ENCODE measurements at places on chromosomes 12 and 14.

GRCh38 chr14:19920021-19920657, at the start of gene OR4K5:
Gene OR4K5, plus strand, starts transcription at chr14:19920607. Its CDS starts 0 bp downstream, at chr14:19920607.
- DNase-seq: no peak

GRCh38 chr14:70886421-70887206, 20.6 kb upstream of the PCNX1 start:
- no peak for DNase-seq

DNA sequence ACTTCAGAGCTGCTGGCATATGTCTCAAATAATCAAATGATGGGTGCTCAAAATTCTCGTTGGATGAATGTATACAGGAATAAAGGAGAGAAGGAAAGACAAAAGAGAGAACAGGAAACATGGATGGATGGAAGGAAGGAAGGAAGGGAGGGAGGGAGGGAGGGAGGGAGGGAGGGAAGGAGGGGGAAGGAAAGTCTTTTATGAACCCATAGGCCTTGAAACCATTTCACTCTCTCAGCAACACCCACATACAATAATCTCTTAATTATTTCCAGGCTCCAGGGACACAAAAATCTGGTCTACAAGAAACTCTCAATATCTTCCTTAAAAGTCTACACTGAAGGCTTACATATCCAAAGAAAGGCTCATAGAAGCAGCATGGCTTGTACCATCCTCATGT, 363.4 kb upstream of the TMPO start:
- DNase-seq: no peak

GRCh38 chr12:39966721-39967120, 139.2 kb downstream of the SLC2A13 start:
- no peak for DNase-seq

DNA sequence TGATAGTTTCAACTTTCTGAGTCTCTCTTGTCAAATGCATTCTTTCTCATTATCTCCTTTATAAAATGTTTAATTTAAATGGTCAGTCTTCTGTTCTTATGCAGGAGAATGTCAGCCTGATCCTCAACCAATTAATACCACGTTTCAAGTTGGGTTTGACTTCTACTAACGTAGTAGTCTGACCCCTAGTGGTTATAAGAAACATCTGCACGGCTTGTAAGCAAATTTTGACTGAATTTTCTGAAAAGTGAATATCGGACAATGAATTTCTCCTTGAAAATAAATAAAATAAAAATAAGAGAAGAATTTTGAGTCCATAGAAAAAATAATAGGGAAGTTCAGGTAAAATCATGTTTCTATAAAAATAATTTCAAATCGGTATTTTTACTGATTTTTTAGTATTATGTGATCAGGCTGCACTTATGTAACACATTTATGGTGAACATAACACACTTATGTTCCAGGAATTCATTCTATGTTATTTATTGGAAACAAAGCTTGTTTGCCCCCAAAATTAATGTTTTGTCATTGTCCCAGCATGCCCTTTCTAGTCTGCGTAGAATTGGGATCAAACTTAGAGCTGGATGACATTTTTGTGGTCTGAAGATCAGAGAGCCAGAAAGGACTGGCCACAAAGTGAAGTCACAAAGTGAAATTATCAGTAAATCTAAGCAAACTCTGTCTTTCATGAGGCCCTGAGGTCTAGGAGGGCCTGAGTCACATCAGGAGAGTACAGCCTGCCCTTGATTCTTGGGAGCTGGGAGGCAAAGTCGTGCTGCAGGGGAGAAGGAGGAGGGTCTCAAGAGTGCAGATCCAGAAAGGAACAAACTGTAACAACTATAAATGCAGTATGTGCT, 101.2 kb upstream of the STXBP6 start:
- peak; percentile 19 for DNase-seq

- no peak for DNase-seq
These were observed 10.4 kb upstream of the NOPCHAP1 start for GRCh38 chr12:104975587-104976343.

DNA sequence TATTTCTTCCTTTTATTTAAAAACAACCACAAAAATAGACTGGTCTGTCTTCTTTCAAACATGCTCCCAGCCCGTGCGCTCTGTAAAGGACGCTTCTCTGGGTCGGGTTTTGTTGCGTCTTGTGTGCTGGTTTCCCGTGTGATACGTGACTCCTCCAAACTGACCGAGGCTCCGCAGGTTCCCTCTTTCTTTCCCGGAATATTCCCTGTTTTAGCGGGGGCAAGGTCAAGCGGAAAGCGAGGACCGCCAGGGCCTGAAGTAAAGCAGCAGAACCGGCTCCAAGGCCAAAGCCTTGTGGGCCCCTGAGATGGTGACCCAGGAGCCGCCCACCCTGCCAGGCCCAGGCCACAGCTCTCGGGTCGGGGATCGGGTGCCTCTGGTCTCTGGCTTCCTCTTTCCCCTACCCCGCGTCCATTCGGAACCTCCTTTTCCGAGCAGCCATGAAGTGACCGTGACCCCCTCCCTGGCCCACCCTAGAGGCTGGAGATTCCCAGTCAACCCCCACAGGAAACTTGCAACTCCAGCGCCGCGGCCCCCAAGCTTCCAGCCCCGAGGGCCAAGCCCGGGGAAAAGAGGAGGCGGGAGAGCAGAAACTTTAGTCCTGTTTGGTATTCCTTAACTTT, 885 bp upstream of the HOXC10 start:
- DNase-seq: no peak

DNA sequence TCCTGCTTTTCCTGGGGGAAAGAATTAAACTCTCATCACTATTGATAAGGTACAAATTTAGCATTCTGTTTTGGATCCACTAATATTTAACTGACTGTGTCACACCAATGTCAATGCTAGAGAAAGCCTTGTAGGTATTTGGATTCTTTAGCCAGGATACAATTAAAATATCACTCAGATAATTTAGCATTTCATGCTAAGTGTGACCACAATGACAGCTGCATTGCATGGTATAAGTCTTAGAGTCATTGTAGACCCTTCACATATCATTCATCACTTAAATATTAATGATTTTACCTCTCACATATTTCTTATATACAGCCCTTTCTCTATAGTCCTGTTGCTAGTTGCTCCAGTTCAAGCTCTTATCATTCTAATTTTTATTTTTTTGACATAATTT, 85.3 kb upstream of the ATP2B1 start:
- DNase-seq: no peak

GRCh38 chr12:3535431-3535841, 44.4 kb downstream of the PRMT8 start:
- DNase-seq: no peak

DNA sequence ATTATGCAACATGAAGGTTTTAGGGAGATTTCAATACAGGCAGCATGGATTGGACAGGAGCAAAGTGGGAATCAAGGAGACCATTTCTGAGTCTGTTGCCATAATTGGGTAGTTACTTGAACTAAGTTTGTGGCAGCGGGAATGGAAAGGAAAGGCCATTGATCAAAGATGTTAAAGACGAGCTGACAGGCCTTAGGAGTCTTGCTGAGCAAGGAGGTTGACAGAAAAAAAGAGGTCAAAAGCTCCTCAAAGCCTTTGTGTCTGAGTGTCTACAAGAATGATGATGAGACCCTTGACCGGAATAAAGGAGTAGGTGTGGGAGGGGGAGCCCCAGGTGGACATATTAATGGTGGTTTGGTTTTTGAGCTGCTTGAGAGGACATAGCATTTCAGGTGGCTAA, 9.4 kb downstream of the PLEKHA5 start:
- no peak for DNase-seq

All from HuH-7 (cell line).